ENCODE measurements at places on chromosomes 2 and 18.

- no peak for DNase-seq
These were observed 43.9 kb upstream of the PLB1 start for GRCh38 chr2:28451793-28452533.

DNA sequence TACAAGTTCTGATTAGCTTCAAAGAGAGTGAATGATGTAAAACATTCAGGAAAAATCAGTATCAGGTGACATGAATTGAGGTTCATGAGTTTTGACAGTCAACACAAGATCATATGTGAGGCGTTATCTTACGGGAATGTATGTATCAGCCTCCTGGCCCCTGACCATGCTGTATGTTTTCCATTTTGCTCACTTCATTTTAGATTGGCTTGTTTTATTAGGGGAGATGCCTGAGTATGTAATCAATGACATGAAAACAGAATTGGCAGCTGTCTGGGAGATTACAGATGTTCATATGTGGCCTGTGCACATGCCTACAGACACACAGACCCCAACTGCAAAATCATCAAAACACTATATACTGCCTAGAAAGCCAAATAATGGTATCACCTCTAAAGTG is 168.5 kb upstream of the RND3 start:
- DNase-seq = no peak

GRCh38 chr2:216133397-216133796 is 24.2 kb downstream of the XRCC5 start:
- no peak for DNase-seq

GRCh38 chr2:168401048-168401556 is 55.0 kb upstream of the CERS6 start:
- no peak for DNase-seq

- DNase-seq = no peak
These were observed 125.8 kb upstream of the COPS8 start for GRCh38 chr2:236959876-236960275.

DNA sequence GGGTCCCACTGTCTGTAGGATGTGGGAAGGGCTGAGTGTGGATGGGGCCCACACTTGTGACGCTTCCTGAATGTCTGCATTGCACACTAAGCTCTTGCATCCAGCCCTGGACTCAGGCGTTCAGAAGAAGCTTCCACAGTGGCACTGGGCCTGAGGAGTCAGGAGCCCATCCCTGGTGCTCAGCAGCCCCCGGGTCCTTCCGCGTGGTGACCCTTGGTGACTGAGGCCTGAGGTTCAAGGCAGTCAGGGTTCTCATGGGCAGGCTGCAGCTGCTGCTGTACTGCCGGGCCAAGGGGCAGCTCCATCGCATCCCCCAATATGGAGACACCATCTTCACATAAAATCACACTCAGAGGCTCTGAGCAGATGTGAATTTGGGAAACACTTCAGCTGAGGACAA is 65.8 kb upstream of the TUBA3E start:
- no peak for DNase-seq

- no peak for DNase-seq
These were observed 57.7 kb downstream of the HAUS1 start for GRCh38 chr18:46161703-46162396.

GRCh38 chr2:109238580-109238979 is 109.6 kb downstream of the SH3RF3 start:
- no peak for DNase-seq

GRCh38 chr2:70870790-70871189 is 35.2 kb upstream of the CD207 start:
- DNase-seq = no peak

GRCh38 chr2:237432484-237433092 is 18.6 kb upstream of the COL6A3 start:
- DNase-seq = no peak

All from Panc1 (cell line).